ENCODE measurements at places on chromosomes 1 and 21.
A peak's percentile ranks its signal among the peaks of the same experiment; 100 is the strongest.

GRCh38 chr1:204431310-204432184 lies 19.9 kb upstream of the PPP1R15B start:
- H3K4me1 ChIP-seq, result peaks cover 13% of the 10 kb centered on the region
- no peak overlapping the region for H3K27ac ChIP-seq
- H3K36me3 ChIP-seq, result peaks cover 9% of the 10 kb centered on the region
- peak; percentile 79 for DNase-seq
- no peaks in the 10 kb centered on the region for H3K27me3 ChIP-seq

- no peak overlapping the region for H3K4me3 ChIP-seq
- H3K36me3 ChIP-seq, result no peaks in the 10 kb centered on the region
- H3K27ac ChIP-seq, result no peak overlapping the region
- no peaks in the 10 kb centered on the region for H3K27me3 ChIP-seq
- no peaks in the 10 kb centered on the region for H3K4me1 ChIP-seq
Observed at GRCh38 chr1:44411861-44412260, 6.8 kb downstream of the RNF220 start.

- no peak for DNase-seq
- no peak overlapping the region for H3K27ac ChIP-seq
Observed at GRCh38 chr1:178716111-178716510, 8.9 kb upstream of the RALGPS2 start.

- H3K36me3 ChIP-seq, result no peaks in the 10 kb centered on the region
- DNase-seq, result no peak
- H3K4me1 ChIP-seq, result no peaks in the 10 kb centered on the region
- no peak overlapping the region for H3K4me3 ChIP-seq
Observed at GRCh38 chr21:26421724-26422123, 151.4 kb downstream of the CYYR1 start.

- no peak overlapping the region for H3K4me3 ChIP-seq
- DNase-seq, result no peak
Observed at GRCh38 chr1:47424336-47424982, 8.4 kb downstream of the FOXE3 start.

- H3K4me3 ChIP-seq, result no peak overlapping the region
- DNase-seq, result no peak
- H3K36me3 ChIP-seq, result peaks cover 12% of the 10 kb centered on the region
- H3K27me3 ChIP-seq, result no peaks in the 10 kb centered on the region
Observed at GRCh38 chr21:42518215-42518614, 4.6 kb downstream of the SLC37A1 start.

DNA sequence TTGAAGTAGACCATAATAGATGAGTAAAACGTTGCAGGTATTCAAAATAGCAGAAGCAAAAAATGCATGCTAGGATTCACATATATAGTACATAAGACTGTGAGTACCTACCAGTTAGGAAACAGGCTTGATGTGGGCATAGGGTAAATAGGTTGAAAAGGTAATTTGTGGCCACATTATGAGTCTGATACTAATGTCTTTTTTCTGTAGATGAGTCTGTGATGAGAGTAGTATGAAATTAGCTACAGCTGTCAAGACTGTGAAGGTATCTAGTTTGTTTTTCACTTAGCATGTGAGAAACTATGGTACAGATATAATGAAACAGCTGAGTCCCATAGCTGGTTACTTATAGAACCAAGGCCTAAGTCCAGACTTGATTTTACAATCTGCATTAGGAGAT lies 12.4 kb upstream of the SPATA1 start:
- H3K4me1 ChIP-seq, result peaks cover 18% of the 10 kb centered on the region
- peak overlapping the region; percentile 93 for H3K27ac ChIP-seq

DNA sequence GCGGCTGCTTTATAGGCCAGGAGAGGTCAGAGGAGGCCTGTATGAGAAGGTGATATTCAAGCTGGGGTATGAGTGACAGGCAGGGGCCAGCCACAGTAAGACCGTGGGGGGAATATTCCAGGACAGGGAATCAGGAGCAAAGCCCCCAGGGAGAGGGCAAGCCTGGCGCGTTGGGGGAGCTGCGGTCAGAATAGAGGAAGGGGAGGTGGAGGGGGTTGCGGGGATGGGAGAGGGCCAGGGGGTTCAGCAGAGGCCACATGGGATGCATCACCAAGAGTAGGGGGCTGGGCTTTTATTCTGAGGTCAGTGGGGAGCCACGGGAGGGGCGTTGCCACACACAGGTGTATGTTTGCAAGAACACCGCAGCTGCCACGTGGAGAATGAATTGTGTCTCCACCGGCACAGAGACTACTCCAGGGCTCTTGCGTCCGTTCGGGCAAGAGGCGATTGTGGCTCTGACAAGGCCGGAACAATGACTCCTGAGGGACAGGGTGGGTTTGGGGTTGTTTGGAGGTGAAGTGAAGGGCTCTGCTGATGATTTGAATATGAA lies 84.7 kb upstream of the VAMP3 start:
- no peak for DNase-seq
- H3K4me3 ChIP-seq, result no peak overlapping the region
- H3K36me3 ChIP-seq, result peaks cover 3% of the 10 kb centered on the region
- no peak overlapping the region for H3K27ac ChIP-seq
- H3K4me1 ChIP-seq, result no peaks in the 10 kb centered on the region

DNA sequence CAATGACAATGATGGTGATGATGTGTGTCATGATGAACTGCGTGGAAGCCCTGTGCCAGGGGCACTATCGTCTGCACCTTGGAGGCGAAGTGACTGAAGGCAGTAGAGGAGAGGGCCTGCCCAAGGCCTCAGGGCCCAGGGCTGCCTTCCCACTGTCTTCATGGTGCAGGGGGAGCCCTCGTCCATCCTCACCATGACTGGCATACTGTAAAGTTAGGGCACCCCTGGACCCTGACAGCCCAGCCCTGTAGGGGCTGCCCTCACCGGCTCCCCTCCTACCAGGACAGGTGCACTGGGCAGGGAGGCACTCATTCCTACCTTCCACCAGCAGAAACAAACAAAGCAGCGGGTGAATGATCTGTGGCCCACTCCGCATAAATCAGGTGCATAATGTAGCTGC lies 156.9 kb upstream of the C1orf174 start:
- no peaks in the 10 kb centered on the region for H3K36me3 ChIP-seq
- no peaks in the 10 kb centered on the region for H3K27me3 ChIP-seq
- no peak for DNase-seq
- no peak overlapping the region for H3K4me3 ChIP-seq

DNA sequence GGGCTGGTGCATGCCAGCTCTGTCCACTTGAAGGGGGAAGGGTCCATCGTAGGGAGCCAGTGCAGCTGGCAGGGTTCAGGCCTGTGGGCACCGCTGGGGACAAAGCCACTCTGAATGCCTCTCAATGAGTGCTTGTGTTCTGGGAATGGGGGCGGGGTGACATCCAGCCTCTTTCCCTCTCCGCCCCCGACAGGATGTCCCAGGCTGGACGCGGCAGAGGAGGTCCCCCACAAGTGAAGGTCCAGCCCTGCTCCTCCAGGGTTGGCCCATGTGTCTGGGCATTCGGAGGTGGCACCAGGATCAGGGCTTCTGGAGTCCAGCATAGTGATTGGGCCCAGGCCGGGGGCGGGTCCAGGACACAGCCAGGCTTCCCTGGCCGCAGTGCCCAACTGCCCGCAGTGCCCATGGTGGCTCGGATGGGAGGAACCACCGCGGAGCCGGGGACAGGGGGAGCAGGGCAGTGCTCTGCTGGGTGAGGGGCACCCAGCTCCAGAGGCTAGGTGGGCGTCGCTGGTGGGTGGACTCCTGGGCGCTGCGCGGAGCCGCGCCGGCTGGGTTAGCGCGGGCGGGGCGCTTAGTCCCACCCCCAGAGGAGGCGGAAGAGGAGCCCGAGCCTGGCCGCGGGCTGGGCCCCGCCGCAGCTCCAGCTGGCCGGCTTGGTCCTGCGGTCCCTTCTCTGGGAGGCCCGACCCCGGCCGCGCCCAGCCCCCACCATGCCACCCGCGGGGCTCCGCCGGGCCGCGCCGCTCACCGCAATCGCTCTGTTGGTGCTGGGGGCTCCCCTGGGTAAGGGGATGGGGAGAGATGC lies at the start of gene SHISA4:
Gene SHISA4, plus strand, starts transcription at position 617 of the 808 bp plus-strand sequence. Its CDS starts 97 bp downstream, at position 714.
- peaks cover 51% of the 10 kb centered on the region for H3K27me3 ChIP-seq
- H3K4me3 ChIP-seq, result peak within 1 kb of the TSS; percentile 71
- H3K27ac ChIP-seq, result no peak within 1 kb of the TSS
- H3K36me3 ChIP-seq, result no peaks in the 10 kb centered on the region
- peaks cover 5% of the 10 kb centered on the region for H3K4me1 ChIP-seq

DNA sequence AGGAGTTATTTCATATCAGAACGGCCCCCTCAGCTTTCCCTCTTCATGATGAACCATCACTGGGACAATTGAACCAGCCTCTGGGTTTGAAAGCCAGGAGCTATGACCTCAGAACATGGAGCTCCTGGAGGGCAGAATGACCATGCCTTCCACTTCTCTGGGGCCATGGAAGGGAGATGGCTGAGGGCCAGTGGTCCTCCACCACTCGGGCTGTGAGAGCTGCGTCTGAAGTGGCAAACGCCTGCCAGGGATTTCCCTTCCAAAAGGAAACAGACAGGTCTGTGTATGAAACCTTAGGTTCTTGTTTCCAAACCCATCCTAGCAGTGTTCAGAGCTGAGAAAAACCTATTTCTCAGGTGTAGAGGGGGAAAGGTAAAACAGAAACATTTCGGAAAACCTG lies 22.5 kb downstream of the PKP1 start:
- no peaks in the 10 kb centered on the region for H3K36me3 ChIP-seq
- no peak for DNase-seq
- peaks cover 28% of the 10 kb centered on the region for H3K27me3 ChIP-seq
- no peak overlapping the region for H3K27ac ChIP-seq
- H3K4me3 ChIP-seq, result no peak overlapping the region

- peaks cover 57% of the 10 kb centered on the region for H3K4me1 ChIP-seq
- H3K27me3 ChIP-seq, result no peaks in the 10 kb centered on the region
- no peak overlapping the region for H3K4me3 ChIP-seq
- H3K27ac ChIP-seq, result no peak overlapping the region
- DNase-seq, result no peak
Observed at GRCh38 chr1:25727635-25728286, 72.2 kb upstream of the SELENON start.

DNA sequence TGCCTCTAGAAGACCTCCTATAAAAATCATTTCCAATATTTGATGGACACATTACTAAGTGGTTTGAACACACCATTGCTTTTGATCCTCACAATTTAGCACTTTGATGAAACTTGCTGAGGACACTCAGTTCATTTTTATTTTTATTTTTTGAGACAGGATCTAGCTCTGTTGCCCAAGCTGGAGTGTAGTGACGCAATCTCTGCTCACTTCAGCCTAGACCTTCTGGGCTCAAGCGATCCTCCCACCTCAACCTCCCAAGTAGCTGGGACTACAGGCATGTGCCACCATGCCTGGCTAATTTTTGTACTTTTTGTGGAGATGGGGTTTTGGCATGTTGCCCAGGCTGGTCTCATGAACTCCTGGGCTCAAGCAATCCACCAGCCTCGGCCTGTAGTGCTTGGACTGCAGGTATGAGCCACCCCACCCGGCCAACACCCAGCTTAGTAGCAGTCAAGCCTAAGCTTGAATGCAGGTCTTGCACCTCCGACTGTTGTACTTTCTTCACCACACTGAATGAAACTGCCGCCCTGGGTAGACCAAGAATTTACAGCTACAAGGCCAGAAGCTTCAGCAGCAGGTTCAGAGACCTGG lies 24.8 kb upstream of the ATP2B4 start:
- DNase-seq, result no peak
- no peak overlapping the region for H3K4me3 ChIP-seq
- no peaks in the 10 kb centered on the region for H3K27me3 ChIP-seq

GRCh38 chr1:184806296-184806721 lies 51.7 kb upstream of the EDEM3 start:
- H3K36me3 ChIP-seq, result peaks cover 4% of the 10 kb centered on the region
- DNase-seq, result no peak
- no peaks in the 10 kb centered on the region for H3K27me3 ChIP-seq
- H3K27ac ChIP-seq, result no peak overlapping the region
- H3K4me3 ChIP-seq, result no peak overlapping the region
- H3K4me1 ChIP-seq, result peaks cover 9% of the 10 kb centered on the region

GRCh38 chr1:38153066-38153777 lies 106.6 kb upstream of the POU3F1 start:
- no peaks in the 10 kb centered on the region for H3K4me1 ChIP-seq
- no peak overlapping the region for H3K4me3 ChIP-seq
- peaks cover 44% of the 10 kb centered on the region for H3K27me3 ChIP-seq

DNA sequence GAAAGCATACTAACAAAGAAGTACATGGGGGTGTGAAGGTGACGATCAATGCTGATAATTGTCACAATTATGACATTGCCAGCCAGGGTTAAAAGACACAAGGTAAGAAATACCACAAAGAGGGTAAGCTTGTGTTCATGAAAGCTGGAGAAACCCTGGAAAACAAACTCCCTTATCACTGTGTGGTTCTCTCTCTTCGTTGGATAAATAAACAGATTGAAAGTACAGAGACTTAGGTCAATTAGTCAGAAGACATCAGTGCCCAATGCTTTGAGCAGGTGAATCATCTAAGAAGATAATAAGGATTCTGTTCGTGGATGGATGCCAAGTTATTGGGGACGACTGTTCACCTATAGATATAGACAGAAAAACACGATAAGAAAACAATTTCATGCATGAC lies 22.4 kb upstream of the FCER1A start:
- no peak for DNase-seq
- no peak overlapping the region for H3K4me3 ChIP-seq
- H3K36me3 ChIP-seq, result no peaks in the 10 kb centered on the region
- H3K27me3 ChIP-seq, result no peaks in the 10 kb centered on the region
- H3K27ac ChIP-seq, result no peak overlapping the region

GRCh38 chr1:166383137-166383536 lies 216.3 kb upstream of the FAM78B start:
- no peaks in the 10 kb centered on the region for H3K4me1 ChIP-seq
- H3K27me3 ChIP-seq, result peaks cover 11% of the 10 kb centered on the region
- no peak for DNase-seq
- H3K36me3 ChIP-seq, result no peaks in the 10 kb centered on the region
- H3K4me3 ChIP-seq, result no peak overlapping the region

DNA sequence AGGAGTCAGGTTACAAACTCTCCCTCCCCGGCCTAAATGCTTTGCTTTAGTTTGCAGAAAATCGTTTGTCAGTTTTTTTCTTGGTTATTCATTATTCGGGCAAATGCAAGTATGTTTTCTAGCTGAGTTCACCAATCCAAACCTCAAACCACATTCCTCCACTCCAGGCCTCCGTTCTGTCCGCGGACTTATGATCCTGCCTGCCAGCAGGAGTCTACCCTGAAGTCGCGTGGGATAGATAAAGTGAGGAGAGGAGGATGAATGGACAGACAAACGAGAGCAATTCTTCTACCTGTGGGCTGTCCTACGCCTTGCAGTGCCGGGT lies 1.3 kb downstream of the ADAMTS1 start:
- no peak for DNase-seq
- H3K4me1 ChIP-seq, result peaks cover 49% of the 10 kb centered on the region
- H3K36me3 ChIP-seq, result peaks cover 2% of the 10 kb centered on the region
- H3K4me3 ChIP-seq, result peak overlapping the region; percentile 79
- no peak overlapping the region for H3K27ac ChIP-seq
- peaks cover 75% of the 10 kb centered on the region for H3K27me3 ChIP-seq

- H3K4me1 ChIP-seq, result peaks cover 6% of the 10 kb centered on the region
- peaks cover 9% of the 10 kb centered on the region for H3K36me3 ChIP-seq
- H3K4me3 ChIP-seq, result no peak overlapping the region
- no peak for DNase-seq
- H3K27ac ChIP-seq, result no peak overlapping the region
Observed at GRCh38 chr1:172229942-172230341, 190.5 kb upstream of the C1orf105 start.

GRCh38 chr1:44251989-44252671 lies 38.9 kb downstream of the DMAP1 start:
- no peak for DNase-seq
- no peaks in the 10 kb centered on the region for H3K27me3 ChIP-seq
- no peak overlapping the region for H3K4me3 ChIP-seq
- H3K36me3 ChIP-seq, result no peaks in the 10 kb centered on the region
- H3K27ac ChIP-seq, result no peak overlapping the region
- H3K4me1 ChIP-seq, result no peaks in the 10 kb centered on the region
